Effector memory CD8-positive, alpha-beta T cell (primary cell): ENCODE measurements at places on chromosomes 16 and 17.
A peak's percentile ranks its signal among the peaks of the same experiment; 100 is the strongest.

GRCh38 chr17:37174205-37174604 is 201.6 kb upstream of the C17orf78 start:
- DNase-seq = no peak

DNA sequence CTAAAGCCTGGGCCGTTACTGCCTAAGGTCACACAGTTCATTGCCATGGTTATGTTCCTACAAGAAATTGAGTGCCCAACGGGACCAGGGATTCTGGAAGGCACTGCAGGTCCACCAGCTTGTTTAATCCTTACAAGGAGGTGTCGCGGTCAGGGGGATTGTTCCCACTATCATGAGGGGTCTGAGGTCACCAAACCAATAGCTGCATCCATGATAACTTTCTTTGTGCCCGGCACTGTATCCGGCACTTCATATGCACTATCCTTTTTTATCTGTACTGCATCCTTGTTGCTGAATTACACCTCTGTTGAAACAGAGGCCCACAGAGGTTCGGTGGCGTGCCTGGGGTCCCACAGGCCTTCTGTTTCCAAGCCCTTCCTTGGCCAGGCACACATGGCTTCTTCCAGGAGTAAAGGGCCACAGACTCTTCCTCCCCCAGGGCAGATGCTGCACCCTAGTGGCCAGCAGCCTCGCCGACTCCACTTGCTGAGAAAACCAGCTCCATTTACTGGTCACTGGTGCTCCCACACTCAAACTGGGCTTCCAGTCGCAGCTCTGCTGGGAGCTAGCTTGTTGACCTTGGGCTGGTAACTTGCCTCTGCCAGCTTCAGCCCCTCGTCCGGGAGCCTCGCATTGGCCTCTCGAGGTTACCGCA is 82.0 kb upstream of the PLCG2 start:
- DNase-seq = peak; percentile 20

- no peak for DNase-seq
Measured at GRCh38 chr17:81328978-81329926, 34.1 kb upstream of the SLC38A10 start.

DNA sequence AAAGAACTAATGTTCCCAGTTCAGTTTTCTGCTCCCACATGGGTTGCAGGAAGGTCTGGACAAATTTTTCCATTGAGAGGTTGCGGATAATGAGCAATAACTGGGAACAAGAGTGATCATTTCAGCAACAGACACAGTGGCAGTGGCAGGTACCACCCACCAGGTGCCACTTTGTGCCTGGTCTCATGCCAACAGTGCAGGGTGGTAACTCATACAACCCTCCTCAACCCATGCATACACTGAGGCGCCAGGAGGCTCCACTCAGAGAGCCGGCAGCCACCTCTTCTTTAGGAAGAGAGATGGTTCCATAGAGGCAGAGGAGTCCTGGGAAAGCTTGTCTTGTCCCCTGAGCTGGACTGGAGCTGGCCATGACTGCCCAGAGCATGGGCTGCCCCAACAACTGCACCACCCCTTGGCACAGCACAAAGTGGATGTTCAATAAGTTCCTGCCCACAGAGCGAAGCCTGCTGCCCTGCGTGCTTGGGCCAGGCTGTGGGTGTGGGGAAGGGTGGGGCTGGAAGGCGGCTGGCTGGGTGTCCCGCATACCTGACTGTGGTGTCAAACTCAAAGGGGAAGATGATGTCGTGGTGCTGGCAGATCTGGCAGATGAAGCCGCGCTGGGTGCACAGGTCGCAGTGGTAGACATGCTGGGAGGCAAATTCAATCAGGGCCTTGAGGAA is 6.4 kb upstream of the ARHGAP27 start:
- DNase-seq = no peak

- no peak for DNase-seq
Measured at GRCh38 chr17:42199416-42200011, 5.2 kb upstream of the GHDC start.

GRCh38 chr17:82089723-82090548 is 8.1 kb downstream of the FASN start:
- DNase-seq = no peak

DNA sequence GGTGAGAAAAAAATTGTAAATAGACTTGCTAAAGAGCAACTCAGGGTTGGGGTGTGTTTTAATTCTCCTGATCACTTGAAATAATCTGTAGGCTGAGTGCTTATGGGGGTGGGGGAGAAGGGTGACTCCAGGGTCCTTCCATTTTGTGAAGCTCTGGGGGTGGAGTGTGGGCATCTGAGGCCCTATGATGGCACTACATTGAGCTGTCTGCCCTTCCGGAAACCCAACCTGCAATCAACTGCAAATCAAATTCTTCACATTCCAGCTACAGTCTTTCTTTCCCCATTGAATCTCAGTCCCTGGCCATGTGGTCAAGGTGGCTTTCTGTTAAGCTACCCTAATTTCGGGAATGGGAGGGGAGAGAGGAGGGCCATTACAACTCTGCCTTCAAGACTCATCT is 6.0 kb upstream of the CDC6 start:
- no peak for DNase-seq

- no peak for DNase-seq
Measured at GRCh38 chr17:35808240-35808961, 883 bp upstream of the TAF15 start.

- no peak for DNase-seq
Measured at GRCh38 chr16:34078691-34079090, 619.3 kb downstream of the TP53TG3F start.

DNA sequence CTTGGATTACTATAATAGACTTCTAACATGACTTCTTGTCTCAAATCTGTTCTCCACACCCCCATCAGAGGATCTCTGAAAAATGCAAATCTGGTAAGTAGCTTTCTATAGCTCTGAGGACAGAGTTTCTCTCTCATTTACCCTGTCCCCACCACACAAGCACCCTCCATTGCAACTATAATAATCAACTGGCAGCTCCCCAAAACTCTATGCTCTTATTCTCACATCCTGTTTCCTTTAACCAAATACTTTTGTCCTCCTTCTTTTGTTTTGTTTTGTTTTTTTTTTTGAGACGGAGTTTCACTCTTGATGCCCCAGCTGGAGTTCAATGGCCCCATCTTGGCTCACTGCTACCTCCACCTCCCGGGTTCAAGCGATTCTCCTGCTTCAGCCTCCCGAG is 73.4 kb downstream of the HELZ start:
- DNase-seq = no peak

DNA sequence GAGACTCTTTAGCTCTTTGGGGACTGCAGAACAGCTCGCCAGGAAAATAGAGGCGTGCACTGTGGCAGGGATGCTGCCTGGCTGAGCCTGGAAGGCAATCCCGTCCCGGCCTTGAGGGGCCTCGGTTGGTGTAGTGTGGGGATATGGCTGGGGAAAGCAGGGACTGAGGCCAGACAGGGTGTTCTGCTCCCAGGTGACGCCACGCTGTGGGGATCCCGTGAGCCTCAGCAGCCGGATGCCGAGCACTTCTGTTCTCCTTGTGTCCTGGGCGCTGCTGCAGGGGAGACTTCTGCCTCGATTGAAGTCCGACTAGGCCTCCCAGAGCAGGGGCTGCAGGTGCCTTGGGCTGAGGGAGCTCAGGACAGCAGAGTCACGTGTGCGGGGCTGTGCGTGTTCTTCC is 72.6 kb downstream of the BANP start:
- no peak for DNase-seq

- no peak for DNase-seq
Measured at GRCh38 chr17:44356241-44356640, 7.4 kb downstream of the FAM171A2 start.

DNA sequence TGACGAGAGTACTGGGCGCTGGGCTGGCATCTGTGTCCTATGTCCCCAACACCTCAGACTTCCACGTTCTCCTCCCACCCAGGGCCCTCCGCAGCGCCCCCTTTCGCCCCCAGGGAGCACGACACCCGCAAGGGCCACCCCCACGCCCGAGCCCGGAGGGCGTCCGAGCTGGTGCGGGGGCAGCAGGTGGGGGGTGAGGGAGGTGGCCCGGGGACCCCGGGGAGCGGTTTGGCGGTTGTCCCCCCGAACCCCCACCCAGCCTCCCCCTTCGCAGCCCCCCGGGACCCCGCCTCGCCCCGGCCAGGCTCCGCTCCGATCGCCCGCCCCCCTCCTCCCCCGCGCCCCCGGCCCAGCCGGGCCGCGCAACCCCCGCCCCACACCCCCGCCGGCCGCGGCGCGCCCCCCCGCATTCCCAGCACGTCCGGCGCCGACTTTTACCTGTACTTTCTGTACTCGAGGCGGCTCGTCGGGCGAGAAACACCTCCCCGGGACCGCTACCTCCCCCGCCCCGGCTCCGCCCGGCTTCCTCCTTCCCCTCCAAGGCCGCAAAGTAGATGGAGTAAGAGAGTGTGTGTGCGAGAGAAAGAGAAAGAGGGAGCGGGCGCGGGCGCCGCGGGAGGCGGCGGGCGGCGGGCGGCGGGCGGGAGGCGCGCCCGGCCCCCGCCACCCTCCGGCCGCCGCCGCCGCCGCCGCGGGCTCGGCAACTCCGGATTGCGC is 901 bp downstream of the CDYL2 start:
- DNase-seq = peak; percentile 41

GRCh38 chr17:43909537-43910231 is 2.3 kb upstream of the MPP2 start:
- DNase-seq = no peak

DNA sequence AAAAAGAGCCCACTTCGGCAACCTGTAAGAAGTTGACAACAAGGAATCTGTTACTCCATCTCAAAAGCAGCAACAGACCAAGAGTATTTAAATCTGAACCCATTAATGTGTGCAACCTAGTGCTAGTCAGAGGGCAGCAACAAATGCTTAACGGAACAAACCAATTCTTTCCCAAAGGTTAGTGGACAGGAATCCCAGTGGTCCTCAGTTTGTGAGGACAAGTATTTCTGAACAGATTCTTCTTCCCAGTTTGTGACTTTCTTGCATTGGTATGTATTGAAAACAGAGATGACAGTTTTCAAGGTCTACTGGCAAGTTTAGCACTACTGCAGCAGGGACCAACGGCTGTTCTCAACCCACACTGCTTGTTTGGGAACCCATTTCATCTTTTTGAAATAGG is 2.9 kb downstream of the RPL26 start:
- DNase-seq = no peak

DNA sequence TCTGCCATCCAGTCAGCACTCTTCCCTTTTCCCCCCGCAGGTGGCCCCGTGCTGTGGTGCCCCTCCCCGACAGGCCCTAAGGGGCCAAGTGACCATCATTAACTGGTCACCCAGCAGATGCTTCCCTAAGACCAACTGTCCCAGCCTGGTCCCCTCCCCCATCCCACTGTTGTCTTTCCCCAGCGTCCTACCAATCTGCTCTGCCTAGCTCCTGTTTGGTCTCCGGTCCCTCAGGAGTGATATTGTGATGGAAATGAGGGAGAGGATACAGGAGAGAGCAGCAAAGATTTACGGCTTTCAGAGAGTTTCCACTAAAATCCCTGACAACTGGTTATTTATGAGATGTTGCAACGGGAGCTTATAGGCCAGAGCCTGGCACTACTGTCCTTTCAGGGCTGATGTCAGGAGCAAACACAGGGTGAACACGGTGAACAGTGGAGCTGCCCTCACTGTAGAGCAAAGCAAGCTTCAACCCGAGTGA is 1.4 kb upstream of the TTLL6 start:
- DNase-seq = no peak
